ENCODE measurements at places on chromosomes 6 and 20. TPM values are rescaled to one million over a fixed set of nuclear protein-coding genes. Genes with fewer than 3 reads are reported as not detected.
A peak's percentile ranks its signal among the peaks of the same experiment; 100 is the strongest.

- no peak for DNase-seq
Measured at GRCh38 chr6:155894758-155895157, 439.1 kb upstream of the NOX3 start.

DNA sequence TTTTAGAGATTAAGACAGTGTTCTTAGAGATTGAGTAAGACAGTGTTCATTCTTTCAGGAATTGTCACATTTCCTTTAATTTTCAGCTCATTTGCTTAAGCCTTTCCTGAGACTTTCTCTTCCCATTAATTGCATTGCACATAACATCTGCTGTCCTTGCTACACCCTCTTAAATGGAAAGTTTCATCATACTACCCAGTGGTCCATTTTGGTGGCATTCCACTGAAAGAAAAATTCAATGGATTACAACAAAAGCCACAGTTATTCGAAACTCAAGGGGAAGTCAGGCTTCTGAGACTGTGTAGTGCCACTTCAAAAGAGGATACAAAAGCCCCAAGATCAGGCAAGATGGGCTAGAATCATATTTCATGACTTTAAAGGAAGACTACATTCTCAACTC lies 64.0 kb downstream of the RSPO3 start:
- peak; percentile 72 for DNase-seq

DNA sequence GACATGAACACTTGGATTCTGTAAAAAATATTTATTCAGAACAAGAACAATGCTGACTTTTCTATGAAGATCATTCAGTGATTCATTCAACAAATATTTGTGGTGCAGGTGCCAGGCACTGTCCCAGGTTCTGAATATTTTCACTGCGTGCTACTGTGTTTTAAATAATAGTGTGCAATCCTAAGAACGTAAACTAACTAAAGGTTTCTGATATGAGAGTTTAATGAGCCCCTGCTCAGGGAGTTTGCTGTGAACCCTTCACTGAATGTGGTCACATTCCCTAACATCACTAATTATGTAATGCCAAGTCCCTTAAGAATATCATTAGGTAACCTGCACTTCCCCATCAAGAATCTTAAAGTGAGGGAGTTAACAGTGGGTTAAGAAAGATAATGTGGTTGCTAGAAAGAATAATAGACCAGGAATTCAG lies 1.7 kb upstream of the TMEM170B start:
- peak; percentile 35 for DNase-seq

- DNase-seq, result no peak
Measured at GRCh38 chr6:123638865-123639264, 2.1 kb upstream of the TRDN start.

DNA sequence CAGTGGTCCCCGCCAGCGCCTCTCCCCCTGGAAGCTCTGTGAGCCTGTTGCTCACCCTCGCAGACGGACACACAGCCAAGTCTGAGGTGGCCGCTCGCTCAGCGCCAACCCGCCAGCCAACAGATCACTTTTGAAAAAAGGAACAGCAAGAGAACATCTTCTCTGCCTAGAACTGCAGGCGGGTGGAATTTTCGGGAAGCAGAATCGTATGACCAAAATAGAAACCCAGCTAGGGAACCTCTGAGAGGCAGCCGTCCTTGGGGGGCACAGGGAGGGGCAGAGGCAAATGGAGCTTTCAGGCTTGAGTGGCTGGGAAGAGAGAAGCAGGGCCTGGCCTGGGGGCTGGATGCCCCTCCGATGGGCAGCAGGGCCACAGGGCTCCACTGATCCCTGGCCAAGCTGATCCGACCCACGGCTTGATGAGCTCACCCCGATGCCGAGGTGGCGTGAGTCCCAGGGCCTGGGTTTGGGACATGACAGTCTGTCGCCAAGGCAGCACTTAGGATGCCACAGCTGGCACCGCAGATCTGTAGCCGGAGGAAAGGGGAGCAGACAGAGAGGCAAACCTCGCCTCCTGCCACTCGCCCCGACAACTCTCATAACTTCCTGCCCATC lies 9.8 kb downstream of the NFATC2 start:
- peak; percentile 54 for DNase-seq

- no peak for DNase-seq
Measured at GRCh38 chr20:39602649-39603048, 640.5 kb downstream of the DHX35 start.

- no peak for DNase-seq
Measured at GRCh38 chr6:127486934-127487333, 27.7 kb upstream of the KIAA0408 start.

DNA sequence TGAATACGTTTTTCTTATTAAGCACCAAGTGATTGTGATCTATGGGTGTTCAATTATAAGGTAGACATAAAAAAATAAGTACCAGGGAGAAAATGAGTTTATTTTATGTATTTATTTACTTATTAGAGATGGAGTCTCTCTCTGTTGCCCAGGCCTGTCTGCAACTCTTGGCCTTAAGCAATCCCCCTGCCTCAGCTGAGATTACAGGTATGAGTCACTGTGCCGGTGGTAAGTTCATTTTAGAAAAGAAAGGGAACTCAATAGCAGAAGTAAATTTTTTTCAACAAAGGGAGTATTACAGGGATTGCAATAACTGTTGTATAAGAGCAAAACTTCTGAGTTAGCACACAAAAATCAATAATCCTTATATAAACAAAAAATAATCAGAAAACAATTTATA lies 98.7 kb upstream of the FUT9 start:
- no peak for DNase-seq

DNA sequence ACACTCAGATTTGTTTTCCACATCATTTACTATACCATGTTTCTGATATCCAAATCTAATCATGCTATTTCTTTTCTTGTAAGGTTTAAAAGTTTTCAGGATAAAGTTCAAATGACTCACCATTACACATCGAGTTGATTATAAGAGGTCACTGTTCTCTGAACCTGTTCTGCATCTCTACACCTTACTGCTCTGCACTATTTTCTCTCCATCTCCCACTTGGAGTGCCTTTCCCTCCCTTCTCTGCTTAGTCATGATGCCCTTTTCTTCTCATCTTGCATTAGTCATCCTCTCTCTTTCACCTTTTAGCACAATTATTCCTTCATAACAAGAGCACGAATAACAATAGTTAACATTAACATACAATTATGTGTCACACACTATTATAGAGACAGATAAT lies 37.5 kb upstream of the FUT9 start:
- no peak for DNase-seq

DNA sequence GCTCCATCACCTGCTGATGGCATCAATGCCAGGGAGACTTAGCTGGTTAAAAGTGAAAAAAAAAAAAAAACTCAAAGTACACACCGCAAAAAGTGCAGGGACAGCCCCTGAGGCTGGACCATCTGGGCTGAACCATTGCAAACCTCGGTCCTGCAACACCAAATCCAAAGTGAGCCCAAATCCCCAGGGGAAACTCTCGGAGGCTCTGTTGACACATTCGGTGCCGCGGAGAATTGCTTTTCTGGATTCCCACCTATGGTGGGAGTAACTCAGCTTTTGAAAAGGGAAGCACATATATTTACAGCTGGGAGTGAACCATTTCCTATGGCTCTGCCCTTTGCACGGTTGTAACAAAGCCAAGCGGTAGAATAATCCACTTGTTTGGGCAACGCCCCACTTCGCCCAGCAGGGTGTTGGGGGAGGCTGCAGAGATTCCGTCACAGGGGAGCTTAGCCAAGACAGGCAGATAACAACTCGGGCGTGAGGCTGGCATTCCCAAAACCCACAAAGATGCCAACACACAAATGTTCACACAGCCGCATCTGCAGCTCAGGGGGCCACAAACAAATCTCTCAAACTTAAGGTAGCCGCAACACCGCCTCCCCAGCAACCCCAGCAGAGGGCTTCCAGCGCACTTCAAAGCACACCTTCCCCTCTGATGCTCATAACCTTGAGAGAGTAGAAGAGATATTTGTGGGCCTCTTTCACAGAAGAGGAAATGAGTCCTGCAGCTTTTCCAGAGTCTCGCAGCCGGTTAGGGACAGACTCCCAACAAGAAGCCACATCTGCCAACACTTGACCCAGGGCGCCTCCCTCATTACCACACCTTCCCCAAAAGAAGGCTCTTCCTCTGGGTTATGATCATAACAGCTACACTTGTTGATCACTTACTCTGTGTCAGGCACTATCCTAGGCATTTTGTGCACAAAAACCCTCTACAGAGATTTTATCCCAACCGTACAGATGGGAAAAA lies 11.4 kb downstream of the ZC3H12D start:
- no peak for DNase-seq

- DNase-seq, result no peak
Measured at GRCh38 chr6:117389227-117390057, 36.3 kb downstream of the ROS1 start.

GRCh38 chr20:18390201-18390600 lies 76.6 kb downstream of the DZANK1 start:
- no peak for DNase-seq

DNA sequence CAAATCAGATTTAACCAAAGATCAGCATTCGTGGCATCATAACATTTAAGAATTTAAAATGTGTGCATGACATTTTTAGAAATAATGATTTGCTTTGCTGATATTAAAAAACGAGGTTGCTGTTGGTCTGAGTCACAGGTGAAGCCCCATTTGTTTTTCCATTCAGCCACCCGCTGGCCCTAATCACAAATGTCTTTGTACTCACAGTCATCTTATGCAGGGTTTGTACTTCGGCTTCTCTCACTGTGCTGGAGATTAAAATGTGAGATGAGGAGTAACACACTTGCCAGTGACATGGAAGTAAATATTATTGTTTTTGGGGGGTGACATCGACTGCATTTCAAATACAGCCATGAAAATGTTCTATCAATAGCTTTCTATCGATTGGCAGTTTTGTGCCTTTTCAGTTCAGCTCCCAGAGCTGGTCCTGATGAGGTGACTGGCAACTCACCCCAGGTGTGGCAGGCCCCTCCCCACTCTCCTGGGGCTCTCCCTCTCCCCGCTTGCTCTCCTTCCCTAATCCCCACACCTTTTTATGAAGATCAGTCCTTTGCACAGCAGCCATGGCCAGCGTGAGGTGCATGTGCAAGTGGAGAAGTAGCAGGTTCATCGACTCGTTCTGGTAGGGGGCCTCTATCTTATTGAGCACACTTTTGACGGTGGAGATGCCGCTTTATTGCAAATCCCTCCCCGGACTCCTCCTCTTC lies 58.8 kb upstream of the FUCA2 start:
- DNase-seq, result no peak

- DNase-seq, result no peak
Measured at GRCh38 chr6:28974505-28974904, 30.6 kb downstream of the ZNF311 start.

- DNase-seq, result no peak
Measured at GRCh38 chr6:155549928-155550327, 94.3 kb upstream of the NOX3 start.

- no peak for DNase-seq
Measured at GRCh38 chr6:139600343-139600742, 225.9 kb upstream of the CITED2 start.

DNA sequence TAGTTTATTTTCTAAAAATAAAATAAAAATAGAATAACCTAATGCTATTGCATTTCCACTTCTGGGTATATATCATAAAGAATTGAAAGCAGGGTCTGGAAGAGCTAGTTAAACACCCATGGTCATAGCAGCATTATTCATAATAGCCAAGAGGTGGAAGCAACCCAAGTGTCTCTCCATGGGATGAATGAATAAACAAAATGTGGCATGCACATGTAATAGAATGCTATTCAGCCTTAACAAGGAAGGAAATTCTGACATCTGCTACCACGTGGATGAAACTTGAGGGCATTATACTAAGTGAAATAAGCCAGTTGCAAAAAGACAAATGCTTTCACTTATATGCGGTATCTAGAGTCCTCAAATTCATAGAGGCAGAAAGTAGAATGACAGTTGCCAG lies 130.8 kb downstream of the TIAM2 start:
- DNase-seq, result peak; percentile 80

GRCh38 chr6:30352550-30352949 lies 7.6 kb downstream of the RPP21 start:
- DNase-seq, result no peak

GRCh38 chr6:154995254-154996015 lies at the start of gene TIAM2:
TIAM2 (plus strand) TSS chr6:154995315; CDS start chr6:155129224, 133,909 bp downstream.
- DNase-seq, result no peak

GRCh38 chr20:63102721-63103375 lies 96.1 kb upstream of the BHLHE23 start:
- no peak for DNase-seq

DNA sequence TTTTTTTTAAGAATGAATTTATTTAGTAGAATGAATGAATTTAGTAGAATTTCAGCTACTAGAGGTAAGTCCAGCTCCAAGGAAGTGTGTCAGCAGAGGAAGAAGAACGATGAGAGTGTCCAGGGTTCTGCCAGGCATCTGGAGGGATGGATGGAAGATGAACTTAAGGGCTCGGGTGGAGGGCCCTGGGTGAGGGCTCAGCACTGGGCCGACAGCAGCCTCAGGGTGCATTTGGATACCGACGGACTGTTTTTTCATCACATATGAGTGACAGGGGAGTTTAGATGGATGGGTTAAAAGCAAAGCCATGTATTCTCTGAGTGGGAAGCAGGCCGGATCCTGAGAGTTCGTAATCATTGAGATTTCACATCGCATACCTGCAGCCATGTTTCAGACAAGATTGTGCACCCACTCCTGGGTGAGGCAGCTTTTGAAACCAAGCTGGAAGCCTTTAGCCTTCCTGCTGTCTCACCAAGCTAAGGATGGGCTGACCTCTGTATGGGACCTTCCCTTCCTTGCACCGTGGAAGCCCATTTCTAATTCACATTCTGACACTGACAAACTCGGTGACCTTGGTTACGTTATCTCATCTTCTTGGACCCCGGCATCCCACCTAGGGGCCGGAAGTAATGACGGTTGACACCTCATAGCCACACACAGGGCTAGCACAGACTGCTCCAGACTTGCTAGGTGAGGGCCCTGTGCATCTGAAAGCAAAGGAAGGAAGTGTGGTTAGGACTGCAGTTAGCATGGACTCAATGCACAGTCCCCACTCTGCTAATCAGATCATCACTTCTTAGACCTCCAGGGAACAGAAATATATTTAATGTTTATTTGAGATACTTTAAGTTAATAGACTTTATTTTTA lies 228.5 kb downstream of the SLC24A3 start:
- no peak for DNase-seq

DNA sequence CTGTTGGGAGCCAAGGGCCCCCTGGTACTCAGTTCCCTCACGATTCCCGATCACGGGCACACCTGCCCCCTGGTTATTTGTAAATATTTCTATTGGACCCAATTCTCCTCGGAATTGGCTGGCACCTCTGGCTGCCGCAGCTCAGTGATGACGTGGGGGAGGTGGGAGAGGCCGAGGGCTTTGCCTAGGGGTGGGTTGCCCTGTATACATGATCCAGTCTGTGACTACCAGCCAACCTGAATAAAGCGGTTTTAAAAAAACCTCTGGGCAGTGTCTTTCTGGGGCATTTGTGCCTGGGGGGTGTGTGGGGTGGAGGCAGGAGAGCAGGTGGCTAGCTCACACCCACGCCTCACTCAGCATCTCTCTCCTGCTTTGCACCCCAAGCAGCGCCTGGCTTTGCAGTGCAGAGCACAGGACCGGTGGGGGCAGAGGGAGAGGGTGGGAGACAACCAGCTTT lies 42.2 kb downstream of the VSTM2L start:
- no peak for DNase-seq

- peak; percentile 12 for DNase-seq
Measured at GRCh38 chr6:32439602-32440214, at the start of gene HLA-DRA. HLA-DRA (plus strand) TSS chr6:32439887; CDS start chr6:32439951, 64 bp downstream.

Gene NRSN1
- not detected for total RNA-seq

Gene LY6G6C
- total RNA-seq, result 0.66 TPM

Gene EPB41L1
- 35.0 TPM for total RNA-seq

Gene TRIM31
- not detected for total RNA-seq

Gene LRFN2
- total RNA-seq, result 0.32 TPM

Gene RIPPLY2
- total RNA-seq, result not detected

Measured in astrocyte (in vitro differentiated cells and primary cell).